ENCODE measurements at places on chromosomes 16 and 17.

DNA sequence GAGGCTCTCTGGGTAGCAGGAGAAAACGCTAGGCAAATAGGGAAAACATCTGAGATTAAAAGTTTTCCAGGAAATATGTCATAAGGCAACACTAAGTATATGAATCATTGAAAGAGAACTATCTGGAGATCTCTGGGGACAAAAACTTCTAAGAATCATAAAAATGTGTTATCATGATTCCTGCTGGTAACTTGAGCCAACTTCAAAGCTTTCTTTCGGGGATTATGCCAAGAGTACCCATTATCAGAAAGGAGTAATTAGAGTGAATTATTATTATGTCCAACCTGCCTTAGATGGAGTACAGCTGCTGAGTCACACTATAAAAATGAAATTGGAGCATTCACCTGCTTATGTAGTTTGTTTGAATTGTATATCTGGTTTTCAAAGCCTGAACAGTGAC is 488.5 kb upstream of the SOX9 start:
- DNase-seq: no peak

DNA sequence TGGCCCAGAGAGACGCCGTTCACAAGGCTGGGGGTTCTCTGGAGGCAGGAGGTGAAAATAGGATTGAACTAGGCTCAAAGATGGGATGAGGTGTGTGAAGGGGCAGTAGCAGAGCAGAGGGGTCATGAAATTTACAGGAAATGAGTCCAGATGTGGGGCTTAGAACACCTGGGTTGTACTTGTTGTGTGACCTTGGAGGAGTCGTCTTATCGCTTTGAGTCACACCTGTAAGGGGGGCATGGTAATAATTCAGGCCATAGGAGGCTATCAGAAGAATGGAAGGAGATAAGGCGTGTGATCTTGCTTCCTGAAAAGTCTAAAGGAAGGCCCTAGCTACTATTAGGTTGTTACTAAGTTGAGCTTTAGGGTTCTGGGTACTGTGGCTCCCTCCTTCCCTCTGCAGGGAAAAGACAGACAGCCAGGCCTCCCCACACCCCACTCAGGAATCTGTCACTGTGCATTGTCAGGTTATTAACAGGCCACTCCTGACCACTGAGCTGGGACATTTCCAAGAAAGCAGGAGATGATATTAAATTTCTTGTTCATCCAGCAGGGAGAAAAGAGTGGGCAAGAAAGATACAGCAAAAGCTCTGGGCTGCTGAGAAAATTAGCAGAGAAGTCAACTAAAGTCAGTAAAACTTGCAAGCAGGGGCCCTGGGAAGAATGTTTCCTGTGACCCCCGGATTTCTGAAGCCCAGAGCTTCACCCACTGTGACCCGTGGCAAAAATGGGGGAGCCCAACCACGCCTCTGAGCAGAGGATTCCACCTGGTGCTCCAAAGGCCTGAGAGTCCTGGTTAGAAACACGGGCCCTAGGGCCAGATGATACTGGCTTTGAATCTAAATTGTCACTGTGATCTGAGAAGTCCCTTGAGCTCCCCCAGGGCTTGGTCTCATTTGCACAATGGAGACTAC is 6.0 kb upstream of the CDC42EP4 start:
- DNase-seq: no peak

- DNase-seq: no peak
These were observed 174.3 kb downstream of the XYLT1 start for GRCh38 chr16:17296431-17296830.

DNA sequence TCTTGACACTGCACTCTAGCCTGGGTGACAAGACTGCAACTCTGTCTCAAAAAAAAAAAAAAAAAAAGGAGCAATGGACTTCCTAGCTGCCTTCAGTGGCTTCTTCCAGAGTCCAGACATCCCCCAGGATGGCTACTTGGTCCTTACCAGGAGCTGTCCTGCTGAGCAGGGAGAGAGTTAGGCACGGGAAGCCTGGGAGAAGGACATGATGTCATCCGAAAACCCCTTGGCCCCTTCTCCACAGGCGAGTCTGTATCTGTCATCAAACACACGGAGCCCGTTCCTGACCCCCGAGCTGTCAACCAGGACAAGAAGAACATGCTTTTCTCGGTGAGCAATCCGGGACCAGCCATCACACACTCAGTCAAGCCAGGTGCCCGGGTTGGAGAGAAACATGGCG is 8.7 kb downstream of the ATP2A1 start:
- no peak for DNase-seq

DNA sequence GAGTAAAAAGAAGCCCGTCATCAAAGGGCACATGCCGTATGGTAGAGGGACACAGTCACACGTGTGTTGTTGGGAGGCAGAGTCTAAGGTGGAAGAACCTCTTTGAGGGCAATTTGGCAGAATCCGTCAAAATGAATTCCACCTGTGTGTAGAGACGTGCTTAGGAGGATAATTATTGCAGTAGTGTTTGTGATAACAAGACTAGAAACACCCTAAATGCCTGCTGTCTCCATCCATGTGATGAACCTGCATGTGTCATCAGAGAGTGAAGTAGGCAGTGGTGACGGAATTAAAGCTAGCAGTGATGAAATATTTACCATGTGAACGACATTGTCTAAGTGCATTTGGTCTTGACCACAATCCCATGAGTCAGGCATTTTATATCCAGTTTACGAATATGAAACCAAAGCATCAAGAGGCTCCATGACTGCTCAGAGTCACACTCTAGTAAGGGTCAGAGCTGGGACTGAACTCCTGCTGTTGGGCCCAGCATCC is 61.3 kb upstream of the ADORA2B start:
- DNase-seq: peak; percentile 5

Data from T-helper 1 cell (primary cell).